Uterus (tissue), 4 donors: ENCODE measurements at places on chromosomes 5 and 9.

DNA sequence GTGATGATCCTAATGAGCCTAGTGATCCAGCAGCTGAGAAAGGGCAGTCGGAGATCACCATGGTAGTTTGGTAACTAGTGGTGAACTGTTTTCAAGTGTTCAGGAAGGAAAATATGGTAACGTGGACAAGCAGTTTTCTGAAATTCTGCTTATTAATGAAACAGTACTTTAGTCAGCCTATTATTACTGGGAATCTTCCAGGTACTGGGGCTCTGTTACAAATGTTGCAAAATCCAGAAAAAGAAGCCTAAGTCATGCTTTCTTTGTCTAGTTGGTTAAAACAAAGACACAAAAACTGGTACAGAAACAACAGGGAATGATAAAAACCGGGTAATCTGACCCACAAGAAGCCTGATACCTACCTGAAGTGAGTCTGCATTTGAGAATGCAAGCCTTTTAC lies 18.2 kb downstream of the TTC23L start:
- no peak for DNase-seq

GRCh38 chr9:124302921-124303320 lies 45.2 kb downstream of the NEK6 start:
- no peak for DNase-seq

DNA sequence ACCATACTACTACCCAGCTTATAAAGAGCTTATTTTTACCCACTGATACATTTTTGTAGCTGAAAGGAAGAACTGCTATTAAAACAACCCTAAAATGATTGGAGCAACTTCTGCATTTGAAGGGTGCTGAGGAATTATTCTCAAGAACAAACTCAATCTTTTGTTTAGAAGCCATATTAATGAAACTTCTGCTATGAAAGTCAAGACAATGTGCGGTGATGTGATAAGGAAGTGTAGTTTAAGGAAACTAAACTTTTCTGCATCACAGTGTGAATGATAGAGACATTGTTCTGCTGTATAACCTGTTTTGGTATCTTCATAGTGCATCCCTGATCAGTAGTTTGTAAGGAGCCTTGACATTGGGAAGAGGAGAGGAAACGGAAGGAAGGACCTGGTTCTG lies 408.5 kb downstream of the TMEM38B start:
- DNase-seq: no peak

GRCh38 chr5:111595425-111595824 lies 83.1 kb upstream of the STARD4 start:
- DNase-seq: no peak

DNA sequence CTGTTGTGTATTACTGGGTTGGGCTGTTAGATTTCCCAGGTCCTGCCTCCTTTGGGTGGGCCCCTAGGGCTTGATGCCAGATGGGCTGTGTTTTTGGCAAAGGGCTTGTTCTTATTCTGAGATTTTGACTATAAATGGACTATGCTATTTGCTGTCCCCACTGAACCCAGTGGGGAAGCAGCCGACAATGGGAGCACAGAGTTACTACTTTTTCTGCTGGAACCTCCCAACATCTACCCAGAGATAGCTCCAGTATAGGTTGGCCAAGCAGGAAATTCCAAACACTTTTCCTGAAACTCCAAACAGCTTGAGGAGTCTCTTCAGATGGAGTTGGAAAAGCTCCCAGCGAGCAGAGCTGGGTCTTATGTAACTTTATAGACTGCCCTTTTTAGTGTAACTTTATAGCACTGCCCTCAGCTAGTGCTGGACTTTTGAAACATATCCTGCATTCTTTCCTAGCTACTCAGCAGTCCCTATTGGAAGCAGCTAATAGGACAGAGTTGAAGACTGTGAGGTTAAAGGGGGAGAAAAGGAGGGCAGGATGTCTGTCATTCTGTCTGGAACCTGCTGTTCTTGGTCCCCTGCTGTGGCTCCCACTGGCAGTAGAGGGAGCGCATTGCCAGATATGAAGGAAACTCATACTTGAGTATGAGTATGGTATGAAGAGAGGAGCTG lies 21.0 kb downstream of the RUSC2 start:
- peak; percentile 87 for DNase-seq

DNA sequence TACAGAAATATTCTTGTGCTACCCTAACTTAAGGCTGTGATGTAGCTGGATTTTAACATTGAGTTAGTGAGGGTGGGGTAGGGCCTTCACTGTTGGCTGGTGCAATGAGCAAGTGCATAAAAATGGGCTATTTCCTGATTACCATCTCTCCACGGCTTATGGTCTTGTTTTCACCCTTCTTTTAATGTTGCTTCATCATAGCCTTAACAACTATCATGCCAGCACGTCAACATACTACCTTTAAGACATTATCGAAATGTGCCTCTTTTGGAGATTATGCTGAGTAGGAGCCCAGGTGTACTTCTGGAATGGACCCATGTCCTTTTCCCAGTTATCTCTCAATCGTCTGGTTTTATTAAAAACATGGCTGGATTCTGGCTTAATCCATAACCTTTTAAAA lies 350.9 kb upstream of the ACTBL2 start:
- DNase-seq: no peak

- DNase-seq: no peak
Measured at GRCh38 chr5:102961671-102962070, 158.3 kb downstream of the GIN1 start.

DNA sequence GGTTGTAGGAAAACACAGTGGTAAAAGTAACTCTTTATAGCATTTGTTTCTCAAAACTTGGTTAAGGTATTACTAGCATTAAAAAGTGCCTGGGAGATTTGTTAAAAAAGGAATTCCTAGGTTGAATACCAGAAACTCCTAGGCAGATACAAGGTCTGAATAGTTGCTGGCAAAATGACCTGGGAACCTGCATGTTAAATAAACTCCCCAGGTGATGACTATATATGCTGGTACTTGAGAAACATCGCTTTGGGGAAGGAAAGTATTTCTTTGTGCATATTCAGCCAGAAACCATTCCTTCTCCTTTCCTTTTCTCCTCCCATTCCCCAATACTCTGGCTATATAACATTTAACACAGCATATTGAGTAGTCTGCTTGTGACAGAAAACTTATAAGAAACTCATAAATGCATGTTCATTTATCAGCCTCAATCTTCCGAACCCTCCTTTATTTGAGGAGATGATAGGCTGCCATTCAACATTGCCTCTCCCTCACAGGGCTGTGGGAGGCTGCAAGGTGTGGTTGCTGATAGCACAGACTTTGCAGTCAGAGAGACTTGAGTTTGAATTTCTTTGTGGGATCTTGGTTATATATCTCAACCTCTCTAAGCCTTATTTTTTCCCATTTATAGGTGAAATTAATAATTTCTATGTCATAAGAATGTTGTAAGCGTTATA lies 28.7 kb downstream of the PCSK1 start:
- DNase-seq: no peak

GRCh38 chr5:68740226-68740910 lies 353.4 kb upstream of the SLC30A5 start:
- DNase-seq: no peak

DNA sequence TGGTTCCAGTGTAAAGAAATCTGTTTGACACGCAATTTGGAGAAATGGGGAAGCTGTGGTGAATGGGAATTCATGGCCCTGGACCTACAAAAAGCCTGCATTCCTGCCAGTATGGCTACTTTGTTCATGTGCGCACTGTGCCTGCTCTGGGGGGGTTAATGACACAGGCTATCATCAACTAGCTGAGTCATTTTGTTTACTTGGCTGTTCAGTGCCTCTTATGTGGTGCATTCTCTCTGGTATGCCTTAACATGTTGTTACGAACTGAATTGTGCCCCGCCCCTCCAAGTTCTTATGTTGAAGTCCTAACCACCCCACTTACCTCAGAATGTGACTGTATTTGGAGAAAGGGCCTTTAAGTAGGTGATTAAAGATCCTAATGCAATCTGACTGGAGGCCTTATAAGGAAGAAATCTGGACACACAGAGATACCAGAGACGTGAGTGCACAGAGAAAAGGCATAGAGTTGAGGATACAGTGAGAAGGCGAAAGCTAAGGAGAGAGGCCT lies 20.4 kb upstream of the UBAP1 start:
- DNase-seq: peak; percentile 39

DNA sequence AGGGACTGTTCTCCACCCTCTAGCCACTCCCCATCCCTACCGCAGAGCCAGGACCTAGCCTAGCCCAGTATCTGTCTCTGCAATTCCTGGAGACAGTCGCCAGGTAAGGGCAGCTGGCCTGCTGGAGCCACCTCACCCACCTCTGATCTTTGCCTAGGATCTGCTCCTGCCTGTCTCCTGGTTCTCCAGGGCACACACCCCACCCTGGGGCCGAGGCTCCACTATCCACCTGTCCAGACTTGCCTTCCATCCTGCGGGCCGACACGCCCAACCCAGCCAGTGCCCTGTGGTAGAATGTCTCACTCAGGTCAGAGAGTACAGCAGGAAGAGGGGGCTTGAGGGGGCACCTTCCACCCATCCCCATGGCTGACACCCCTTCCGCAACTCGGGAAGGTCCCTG lies 15.7 kb upstream of the AQP7 start:
- DNase-seq: no peak

GRCh38 chr9:95030920-95031642 lies 286.4 kb downstream of the FANCC start:
- no peak for DNase-seq

- DNase-seq: no peak
Measured at GRCh38 chr9:16258708-16259107, 611.8 kb downstream of the BNC2 start.

DNA sequence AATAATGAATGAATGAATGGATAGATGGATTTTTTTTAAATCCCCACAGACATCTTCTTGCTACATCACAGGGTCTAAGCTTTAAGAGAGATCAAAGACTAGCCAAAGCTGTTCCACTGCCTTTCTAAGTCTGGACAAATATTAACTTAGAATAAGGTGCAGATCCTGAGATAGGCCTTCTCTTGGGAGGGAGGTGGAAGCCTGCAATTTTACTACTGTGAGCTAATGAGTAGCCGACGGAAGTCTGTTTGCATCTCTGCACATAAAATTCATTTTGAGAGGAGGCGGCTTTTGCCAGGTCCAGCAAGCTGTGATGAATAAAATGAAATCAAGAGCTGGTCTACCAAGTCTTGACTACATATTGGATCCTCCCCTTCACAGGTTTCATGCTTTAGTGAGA lies 484.9 kb downstream of the TMEM38B start:
- DNase-seq: no peak

DNA sequence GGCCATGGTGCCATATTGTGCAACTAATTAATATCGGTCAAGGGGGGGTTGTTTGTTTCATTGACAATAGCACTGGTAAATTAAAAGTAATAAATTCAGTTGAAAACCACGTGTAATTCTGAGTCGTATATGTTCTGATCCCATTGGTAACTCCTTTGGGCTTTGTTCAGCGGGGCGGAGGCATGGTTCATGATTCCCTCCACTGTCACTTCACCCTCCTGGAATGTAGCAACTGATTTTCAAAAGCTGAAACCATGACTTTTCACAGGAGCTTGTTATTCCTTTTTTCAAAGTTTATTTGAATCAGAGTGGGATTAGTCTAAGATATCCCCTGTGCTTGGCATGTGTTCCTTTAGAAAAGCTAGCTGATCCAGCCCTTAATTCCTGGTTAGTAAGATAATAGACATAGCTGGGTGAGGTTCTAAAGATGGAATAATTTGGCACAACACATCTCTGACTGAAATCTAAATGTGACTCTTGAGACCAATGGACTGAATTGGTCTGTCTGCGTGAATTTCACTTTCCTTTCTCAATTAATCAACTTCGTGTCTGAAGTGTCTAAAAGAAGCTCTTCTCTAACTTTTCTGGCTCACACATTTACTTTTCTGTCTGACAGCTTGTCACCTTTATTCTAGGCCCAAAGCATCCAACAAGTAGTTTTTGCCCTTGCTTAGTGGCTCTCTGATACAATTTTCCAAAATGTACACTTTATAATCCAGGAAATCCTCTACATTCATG lies 185.7 kb upstream of the VCAN start:
- DNase-seq: no peak

DNA sequence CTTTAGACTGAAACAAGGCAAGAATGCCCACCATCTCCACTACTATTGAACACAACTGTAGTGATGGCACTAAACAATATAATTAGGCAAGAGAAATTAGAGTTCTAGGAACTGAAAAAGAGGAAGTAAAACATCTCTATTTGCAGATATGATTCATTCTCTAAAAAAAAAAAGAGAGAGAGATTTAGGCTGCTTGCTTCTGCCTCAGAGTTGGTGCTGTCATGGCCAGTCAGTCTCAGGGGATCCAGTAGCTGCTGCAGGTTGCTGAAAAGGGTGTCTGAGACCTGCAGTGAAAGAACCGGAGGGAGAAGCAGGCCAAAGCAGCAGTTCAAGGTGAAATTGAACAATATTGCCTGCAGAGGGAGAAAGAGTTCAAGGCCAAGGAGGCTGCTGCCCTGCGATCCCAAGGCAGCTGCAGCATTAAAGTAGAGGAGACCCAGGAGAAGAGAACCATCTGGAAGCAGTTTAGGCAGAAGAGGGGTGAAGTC lies 72.5 kb downstream of the AP3B1 start:
- no peak for DNase-seq

- no peak for DNase-seq
Measured at GRCh38 chr9:134320868-134321471, 5.3 kb upstream of the RXRA start.

GRCh38 chr5:152366716-152367115 lies 38.4 kb downstream of the NMUR2 start:
- DNase-seq: no peak

- no peak for DNase-seq
Measured at GRCh38 chr5:56037531-56038010, 42.8 kb upstream of the IL6ST start.

- DNase-seq: no peak
Measured at GRCh38 chr9:4224181-4224580, 75.7 kb downstream of the GLIS3 start.

DNA sequence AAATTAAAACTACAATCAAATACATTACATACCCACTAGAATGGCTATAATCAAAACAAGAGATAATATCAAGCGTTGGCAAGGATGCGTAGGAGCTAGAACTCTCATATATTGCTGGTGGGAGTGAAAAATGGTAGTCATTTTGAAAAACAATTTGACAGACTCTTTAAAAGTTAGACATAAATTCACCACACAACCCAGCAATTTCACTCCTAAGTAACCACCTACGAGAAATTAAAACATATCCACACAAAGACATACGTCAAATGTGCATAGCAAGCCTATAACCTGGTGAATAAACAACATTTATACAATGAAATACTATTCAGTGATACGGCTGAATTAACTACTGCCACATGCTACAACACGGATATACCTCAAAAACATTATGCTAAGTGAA lies 44.7 kb downstream of the GKAP1 start:
- no peak for DNase-seq

- DNase-seq: no peak
Measured at GRCh38 chr5:84378420-84378819, 6.3 kb downstream of the EDIL3 start.

DNA sequence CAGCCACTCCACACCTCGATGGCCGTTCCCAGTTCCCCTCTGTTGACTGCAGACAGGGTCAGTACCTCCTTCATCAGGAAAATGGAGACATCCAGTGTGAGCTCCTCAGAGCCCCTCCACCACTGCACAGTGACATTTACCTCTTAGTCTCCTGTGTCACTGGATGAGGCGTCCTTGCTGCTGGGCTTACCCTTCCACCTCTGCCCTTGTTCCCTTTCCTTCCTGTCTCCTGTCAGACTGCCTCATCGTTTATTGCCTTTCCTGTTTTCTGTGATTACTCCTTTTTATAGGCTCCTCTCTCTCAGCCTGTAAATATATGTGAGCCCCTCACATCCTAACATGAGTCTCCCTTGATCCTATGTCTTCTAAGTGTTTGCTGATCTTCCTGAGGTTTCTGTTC lies 23.2 kb upstream of the SPTAN1 start:
- no peak for DNase-seq

GRCh38 chr5:122062205-122062604 lies 15.9 kb downstream of the LOX start:
- no peak for DNase-seq
